HT1080 (cell line): ENCODE measurements at places on chromosomes 7 and 10.

DNA sequence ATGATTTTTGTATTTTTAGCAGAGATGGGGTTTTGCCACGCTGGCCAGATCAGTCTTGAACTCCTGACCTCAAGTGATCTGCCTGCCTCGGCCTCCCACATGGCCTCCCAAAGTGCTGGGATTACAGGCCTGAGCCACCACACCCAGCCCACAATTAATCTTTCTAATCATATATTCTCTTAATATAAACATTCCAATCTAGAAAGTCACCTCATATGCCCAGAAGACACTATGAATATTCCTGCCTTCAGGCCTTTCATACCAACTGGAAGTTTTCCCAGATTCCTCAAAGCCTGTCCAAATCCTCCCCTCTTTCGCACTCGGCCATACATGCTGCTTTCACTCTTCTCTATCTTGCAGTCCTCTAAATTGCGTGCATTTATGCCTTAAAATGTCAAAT, 32.6 kb downstream of the PDZD8 start:
- peak; percentile 73 for DNase-seq

DNA sequence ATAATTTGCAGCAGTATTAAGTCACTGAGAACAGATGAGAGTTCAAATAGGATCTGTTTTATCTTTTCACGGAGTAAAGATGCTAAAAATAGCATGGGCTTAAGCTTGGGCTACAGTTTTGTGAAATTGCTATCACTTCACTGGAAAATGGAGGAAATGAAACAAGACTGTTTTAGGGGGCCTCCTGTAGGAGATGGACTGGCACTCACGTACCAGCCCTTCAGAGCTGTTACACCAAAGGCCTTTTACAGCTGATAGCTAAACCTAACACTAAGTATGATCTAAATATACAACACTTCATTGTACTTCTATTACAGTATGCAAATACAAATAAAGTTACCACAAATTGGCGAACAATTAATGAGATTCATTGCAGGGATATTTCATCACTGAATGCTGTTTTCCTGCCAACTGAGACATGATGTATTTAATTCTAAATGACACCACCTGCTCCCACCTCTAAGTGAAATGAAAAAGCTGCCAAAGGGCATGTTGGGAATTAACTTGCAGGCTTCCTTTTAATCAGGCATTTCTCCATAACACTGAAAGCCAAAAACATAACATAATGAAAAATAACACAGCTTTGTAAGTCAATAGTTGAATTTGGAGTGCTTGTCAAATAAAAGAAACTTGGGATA, 304.5 kb upstream of the LRRN3 start:
- no peak for DNase-seq

GRCh38 chr10:128151031-128151430, 24.8 kb upstream of the MKI67 start:
- no peak for DNase-seq

DNA sequence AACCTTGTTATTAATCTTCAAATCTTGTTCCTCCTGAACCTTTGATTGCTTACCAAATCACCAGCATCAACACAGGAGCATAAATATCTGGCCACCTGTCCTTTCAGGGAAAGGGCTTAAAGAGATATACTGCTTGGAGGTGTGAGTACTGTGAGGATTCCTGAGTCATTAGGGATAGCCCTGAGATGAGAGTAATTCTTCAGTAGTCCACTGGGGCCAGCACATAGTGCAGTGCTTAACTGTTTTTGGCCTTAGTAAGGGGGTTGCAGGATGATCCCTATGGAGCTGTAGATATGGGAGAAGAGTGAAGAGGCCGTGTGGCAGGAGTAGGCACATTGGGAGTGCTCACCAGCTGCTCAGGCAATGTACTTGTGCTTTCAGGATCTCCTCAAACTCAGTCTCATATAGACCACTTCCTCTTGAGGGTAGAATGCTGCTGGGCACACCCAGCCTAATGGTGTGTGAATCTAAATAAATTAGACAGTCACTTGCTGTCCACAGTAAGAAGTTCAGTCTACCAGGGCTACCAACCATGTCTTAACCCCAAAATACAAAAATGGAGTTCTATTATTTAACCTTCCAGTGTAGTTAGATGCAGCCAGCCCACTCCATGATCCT, 26.5 kb upstream of the GPR141 start:
- DNase-seq: no peak

GRCh38 chr7:39535064-39535463, 31.1 kb upstream of the YAE1 start:
- no peak for DNase-seq

DNA sequence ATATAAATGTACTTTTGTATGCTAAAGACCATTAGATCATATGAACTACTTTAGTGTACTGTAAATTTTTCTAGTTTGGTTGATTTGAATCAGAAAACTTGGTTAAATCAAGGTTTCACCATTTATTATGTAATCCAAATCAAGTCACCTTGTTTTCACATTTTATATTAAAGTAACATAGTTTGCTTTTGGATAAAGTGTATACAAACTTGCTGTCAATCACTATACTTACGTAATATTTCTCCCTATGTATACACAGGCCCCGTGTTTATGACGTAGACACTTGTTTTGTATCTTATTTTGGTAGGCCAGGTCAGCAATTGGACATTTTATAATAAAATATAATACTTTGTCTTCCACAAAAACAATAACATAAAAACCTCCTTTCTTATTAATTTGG, 32.2 kb downstream of the NAMPT start:
- DNase-seq: no peak

DNA sequence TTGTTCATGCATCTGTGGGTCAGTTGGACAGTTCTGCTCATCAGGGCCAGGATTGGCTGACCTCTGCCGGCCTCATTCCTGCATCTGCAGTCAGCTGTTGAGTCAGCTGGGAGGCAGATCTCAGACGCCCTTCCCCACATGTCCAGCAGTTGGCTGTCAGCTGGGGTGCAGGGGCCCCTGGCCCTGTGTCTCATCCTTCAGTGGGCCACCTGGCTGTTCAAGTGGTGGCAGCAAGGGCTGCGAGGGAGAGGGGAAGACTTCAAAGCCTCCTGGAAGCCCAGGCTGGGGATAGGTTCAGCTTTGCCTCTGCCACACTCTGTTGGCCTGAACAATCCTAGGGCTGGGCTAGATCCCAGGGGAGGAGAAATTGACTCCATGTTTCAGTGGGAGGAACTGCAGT, 33.2 kb downstream of the TACR2 start:
- no peak for DNase-seq

DNA sequence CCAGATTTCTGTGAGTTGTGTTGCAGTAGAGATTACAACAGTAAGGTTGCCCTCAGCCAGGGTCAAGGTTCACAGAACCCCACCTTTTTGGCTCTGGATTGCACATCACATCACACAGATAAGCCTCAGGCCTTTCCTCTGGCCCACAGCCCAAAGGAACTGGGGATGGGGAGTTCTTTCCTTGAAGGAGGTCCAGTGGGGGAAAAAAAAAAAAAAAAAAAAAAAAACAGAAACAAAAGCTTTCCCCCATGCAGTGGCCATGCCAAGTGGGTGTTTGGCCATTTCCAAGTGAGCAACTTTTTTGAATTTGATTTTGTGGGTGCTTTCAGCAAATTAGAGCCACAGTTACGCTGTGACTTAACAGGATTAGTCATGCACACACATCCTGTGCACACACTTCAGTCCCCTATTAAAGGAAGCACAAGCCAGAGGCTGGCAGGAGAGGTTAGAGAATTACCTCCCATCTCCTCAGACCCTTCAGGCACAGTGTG, 79.3 kb upstream of the NANOS1 start:
- peak; percentile 81 for DNase-seq

GRCh38 chr7:122748195-122748594, 45.5 kb upstream of the RNF148 start:
- DNase-seq: no peak

DNA sequence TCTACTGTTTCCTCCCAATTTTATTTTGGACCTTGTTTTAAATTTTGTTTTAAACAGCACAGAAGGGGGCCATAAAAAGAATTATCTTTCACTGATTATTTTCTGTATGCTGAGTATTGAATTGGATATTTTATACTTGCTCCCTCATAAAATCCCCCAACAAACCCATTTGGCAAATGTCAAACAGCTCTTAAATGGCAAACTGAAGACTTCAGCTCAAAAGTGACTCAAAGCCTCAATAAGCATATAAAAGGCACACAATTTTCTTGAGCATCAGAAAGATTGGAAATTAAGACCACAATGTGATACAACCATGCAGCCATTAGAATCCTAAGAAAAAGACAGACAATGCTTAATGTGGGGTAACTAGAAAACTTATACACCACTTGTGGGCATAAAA, 199.2 kb downstream of the SEMA3E start:
- no peak for DNase-seq

GRCh38 chr10:48364659-48365405, 58.4 kb downstream of the MAPK8 start:
- DNase-seq: peak; percentile 52

- DNase-seq: no peak
Measured at GRCh38 chr7:154252046-154252445, 199.8 kb downstream of the DPP6 start.

- no peak for DNase-seq
Measured at GRCh38 chr7:80335511-80336231, 176.2 kb downstream of the GNAT3 start.
